BE2C (cell line): ENCODE measurements at places on chromosomes 6 and 20.

DNA sequence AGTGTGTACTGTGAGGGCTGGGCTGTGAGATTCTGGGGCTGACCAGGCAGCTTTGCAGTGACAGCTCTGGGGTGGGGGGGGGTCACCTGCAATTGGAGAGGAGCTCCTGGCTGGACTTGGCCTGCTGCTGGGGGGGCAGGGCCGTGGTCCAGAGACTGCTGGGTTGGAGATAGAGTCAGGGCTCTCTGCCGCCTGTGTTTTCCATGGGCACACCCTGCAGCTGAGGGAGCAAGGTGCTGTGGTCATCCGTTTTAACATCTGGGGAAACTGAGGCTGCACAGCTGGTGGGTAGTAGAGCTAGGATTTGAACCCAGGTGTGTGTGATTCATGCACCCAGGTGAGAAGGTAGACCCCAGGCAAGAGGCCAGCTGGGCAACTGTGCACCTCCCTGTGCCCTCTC is 7.3 kb downstream of the DLGAP4 start:
- DNase-seq: no peak

- no peak for DNase-seq
Observed at GRCh38 chr6:131258010-131258652, 122.9 kb downstream of the AKAP7 start.

DNA sequence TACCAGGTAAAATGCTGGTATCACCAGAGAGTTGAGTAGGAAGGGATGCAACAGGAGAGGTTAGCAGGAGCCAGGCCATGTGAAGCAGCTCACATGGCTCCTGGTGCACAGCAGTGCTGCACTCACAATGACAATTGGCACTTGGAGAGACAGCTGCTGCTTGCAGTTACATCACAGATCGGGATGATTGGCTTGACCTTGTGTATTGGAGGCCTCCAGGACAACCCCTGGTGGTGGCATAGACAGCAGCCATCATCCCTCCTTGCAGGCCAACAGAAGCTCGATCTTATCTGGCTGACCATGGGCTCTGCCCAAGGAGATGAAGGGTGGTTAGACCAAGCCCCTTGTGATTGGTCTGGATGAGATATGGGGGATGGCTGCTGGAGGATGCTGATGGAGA is 73.0 kb downstream of the EYA2 start:
- no peak for DNase-seq

GRCh38 chr20:8039042-8039441 is 19.5 kb upstream of the TMX4 start:
- DNase-seq: no peak

DNA sequence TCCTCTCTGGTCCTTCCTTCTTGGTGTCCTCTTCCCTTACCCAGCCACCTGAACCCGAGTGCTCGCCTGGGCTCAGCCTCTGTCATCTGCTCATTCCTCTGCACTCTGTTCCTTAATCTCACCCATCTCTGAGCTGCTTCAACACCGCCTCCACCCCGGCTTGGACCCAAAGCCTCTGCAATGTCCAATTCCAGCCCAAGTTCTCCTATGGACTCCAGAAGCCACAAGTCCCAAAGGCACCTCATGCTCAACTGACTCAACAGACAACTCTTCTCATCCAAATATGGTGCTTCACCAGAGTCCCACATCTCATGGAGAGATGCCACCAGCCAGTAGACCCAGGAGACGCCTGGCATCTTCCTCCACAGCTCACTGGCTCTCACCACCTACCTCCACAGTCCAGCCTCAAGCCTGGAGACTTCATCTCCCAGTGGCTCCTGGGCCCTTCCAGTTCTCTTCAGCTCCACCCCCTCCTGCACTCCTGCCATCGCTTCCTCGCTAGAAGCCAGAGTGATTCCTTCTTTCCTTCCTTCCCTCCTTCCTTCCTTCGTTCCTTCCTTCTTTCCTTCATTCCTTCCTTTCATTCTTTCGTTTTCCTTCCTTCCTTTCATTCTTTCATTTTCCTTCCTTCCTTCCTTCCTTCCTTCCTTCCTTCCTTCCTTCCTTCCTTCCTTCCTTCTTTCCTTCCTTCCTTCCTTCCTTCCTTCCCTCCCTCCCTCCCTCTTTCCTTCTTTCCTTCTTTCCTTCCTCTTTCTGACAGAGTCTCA is 40.9 kb upstream of the NNAT start:
- DNase-seq: no peak

GRCh38 chr6:75202676-75203131 is 3.1 kb downstream of the COL12A1 start:
- DNase-seq: no peak

GRCh38 chr20:45041464-45042337 is 59.2 kb downstream of the KCNS1 start:
- no peak for DNase-seq

DNA sequence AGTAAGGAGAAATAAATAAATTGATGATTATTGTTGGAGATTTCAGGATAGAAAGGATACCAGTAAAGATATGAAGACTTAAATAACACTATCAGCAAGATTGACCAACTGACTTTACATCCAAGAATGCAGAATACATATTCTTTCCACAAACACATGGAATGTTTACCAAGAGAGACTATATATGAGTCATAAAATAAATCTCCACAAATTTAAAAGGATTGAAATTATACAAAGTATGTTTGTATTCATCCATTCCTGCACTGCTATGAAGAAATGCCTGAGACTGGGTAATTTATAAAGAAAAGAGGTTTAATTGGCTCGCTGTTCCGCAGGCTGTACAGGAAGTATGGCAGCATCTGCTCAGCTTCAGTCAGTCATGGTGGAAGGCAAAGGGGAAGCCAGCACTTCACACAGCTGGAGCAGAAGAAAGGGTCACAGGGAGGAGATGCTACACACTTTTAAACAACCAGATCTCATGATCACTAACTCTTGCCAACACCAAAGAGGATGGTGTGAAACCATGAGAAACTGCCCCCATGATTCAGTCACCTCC is 56.7 kb upstream of the TNFRSF21 start:
- no peak for DNase-seq
